ENCODE measurements at places on chromosomes 6 and 20.
A peak's percentile ranks its signal among the peaks of the same experiment; 100 is the strongest.

- DNase-seq = no peak
These were observed 59.0 kb upstream of the AFDN start for GRCh38 chr6:167767715-167768107.

GRCh38 chr20:20085812-20086211, 33.5 kb downstream of the CFAP61 start:
- DNase-seq = no peak

- DNase-seq = no peak
These were observed 407.7 kb downstream of the CDH26 start for GRCh38 chr20:60365882-60366281.

GRCh38 chr6:15399641-15400470, 154.0 kb downstream of the JARID2 start:
- no peak for DNase-seq

- no peak for DNase-seq
These were observed 62.7 kb upstream of the BMP5 start for GRCh38 chr6:55937951-55938690.

GRCh38 chr20:48364688-48365421, 462.9 kb downstream of the PREX1 start:
- no peak for DNase-seq

DNA sequence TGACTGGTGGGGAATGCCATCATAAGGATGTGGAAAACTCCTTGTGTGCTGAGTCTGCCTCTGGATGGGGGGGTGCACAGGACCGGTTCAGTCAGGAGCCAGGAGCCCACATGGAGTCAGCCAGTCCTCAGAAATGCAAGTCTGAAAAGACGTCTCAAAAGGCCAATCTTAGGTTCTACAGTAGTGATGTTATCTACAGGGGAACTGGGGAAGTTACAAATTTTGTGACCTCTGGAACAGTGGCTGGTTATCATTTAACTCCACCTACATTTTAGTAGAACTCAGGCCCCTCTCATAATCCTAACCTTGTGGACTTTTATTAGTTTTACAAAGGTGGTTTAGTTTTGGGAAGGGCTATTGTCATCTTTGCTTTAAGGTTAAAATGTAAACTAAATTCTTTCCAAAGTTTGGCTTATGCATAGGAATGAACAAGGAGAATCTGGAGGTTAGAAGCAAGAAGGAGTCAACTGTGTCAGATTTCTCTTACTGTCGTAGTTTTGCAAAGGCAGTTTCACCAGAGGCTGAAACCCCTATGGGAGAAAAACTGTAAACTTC, 13.7 kb upstream of the TBC1D22B start:
- no peak for DNase-seq

- DNase-seq = no peak
These were observed 17.1 kb downstream of the IFNGR1 start for GRCh38 chr6:137202078-137202477.

DNA sequence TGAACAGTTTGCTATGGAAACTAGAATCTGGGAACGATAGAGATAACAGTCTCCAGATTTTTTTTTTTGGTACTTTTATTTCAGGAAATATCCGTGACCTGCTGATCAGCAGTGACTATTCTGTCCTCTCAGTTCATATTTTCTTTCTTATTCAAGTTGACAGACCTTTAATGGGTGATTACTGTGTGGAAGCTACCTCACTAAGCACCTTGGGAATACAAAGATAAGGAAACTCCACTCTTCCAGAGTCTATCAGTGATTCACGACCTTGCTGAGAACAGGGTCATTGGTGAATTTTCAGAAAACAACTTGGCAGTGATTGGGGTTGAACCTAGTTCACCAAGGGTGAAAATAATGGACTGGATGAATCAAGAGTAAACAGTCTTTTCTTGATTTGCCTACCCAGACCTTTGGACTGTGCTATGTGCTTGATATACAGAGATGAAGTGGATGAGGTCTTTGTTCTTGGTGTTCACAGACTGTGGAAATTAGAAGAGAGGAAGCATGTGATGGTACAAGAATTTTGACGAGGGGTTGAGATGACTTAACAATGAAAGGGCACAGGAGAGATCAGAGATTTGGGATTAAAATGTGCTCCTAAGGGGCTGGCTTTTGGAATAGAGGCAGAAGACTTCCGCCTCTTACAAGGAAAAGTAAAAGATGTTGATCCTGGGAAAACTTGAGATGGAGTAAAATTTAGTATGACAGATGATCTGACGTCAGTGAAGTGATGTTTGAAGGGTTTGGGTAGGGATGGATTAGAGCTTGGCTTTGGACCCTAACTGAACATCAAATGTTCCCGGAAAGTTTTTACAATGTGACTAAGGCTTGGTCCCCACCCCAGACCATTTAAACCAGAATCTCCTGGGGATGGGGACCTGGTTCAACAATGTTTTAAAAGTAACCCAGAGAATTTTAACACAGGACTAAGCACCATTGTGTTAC, 1.2 kb downstream of the KAT14 start:
- DNase-seq = no peak

DNA sequence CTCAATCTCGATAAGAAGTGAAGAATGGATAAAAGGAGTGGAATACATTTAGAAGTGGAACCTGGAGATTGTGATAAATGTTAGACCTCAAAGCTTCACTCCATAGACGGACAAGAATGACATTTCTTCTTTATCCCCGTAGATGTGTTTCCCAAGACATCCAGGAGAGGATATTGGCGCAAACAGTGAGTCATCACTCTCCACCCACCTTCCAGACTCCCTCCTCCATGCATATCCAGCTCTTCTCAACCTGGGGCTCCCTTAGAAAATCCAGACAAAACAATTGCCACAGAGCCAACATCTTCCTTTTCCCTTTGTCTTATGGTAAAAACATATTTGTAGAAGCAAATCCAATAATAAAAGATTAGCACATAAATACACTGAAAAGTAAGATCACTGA, 586.1 kb downstream of the PTPRT start:
- DNase-seq = no peak

- no peak for DNase-seq
These were observed 193.6 kb downstream of the JARID2 start for GRCh38 chr6:15439410-15440025.

GRCh38 chr6:45495429-45496084, 117.8 kb upstream of the SUPT3H start:
- DNase-seq = peak; percentile 34

- DNase-seq = no peak
These were observed 410.2 kb downstream of the MMUT start for GRCh38 chr6:49052901-49053300.

GRCh38 chr20:41131594-41132387, 5.6 kb upstream of the PLCG1 start:
- DNase-seq = no peak

- no peak for DNase-seq
These were observed 1.3 kb upstream of the NNAT start for GRCh38 chr20:37519508-37520418.
